ENCODE measurements at places on chromosomes 5 and 9.

- DNase-seq: no peak
Measured at GRCh38 chr9:133109931-133110650, 10.9 kb downstream of the RALGDS start.

DNA sequence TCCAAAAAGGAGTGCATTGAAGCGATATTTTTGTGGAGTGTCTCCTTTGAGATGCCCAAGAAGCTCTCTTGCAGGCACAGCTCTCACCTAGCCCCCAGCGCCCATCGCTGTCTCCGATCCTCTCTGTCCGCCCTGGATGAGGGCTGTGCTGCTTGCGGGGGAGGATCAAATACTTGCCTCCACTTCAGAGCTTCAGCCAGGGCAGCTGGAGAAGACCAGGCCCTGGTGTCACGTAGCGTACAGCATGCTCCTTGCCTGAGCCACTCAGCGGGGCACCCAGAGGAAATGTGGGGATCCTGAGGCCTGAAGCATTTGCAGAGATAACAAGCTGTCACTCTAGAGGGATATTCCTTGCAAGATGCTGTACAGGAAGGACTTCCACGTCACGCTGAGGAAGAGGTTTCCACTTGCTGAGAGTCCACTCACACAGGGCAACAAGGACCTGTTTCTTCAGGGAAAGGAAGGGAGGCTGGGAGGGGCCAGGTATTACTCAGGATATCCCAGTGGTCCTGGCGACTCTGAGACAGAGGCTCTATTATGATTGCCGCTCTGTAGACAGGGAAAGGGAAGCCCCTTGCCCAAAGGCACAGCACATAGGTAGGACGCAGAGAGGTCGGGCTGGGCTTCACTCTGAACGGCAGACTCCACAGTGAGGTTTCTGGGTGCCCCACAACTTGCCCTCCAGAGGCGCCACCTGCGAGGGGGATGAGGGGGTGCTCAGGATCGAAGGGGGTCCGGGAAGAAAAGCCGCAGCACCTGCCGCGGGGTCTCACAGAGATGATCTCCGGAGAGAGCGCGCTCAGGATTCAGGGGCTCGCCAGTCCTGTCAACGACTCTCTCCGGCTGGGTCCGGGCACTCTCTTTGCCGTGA lies 64.0 kb downstream of the CRB2 start:
- DNase-seq: no peak

DNA sequence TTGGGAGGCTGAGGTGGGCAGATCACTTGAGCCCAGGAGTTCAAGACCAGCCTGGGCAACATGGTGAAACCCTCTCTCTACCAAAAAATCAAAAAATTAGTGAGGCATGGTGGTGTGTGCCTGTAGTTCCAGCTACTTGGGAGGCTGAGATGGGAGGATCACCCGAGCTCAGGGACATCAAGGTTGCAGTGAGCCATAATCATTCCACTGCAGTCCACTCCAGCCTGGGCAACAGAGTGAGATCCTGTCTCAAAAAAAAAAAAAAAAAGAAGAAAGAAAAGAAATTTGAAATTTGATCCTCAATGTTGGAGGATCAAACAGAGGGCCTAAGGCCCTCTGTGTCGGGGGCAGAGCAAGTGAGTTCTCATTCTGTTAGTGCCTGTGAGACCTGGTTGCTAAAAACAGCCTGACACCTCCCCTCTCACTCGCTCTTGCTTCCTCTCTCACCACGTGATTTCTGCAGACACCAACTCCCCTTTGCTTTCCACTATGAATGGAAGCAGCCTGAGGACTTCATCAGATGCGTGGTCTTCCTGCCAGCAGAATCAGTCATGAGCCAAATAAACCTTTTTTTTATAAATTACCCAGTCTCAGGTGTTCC lies 8.4 kb upstream of the GOLPH3 start:
- DNase-seq: no peak

- DNase-seq: no peak
Measured at GRCh38 chr9:126758916-126759585, 45.8 kb upstream of the ZBTB43 start.

DNA sequence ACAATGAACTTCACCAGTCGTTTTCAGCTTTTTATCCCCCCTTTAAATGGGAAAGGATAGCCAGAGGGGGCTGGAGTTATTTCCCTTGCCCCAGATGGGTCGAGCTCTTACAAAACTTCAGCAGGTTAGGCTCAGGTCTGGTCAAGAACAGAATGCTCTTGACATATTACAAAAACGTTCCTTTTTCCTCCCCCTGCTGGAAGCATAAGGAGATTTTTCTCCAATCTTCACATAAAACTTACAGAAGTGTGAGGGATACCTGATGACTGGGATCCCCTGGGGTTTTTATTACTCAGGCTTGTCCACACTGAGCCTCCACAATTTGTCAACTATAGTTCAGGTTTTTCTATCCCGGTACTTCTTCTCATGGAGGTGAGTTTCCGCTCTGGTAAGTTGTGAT lies 60.8 kb downstream of the CSF2 start:
- no peak for DNase-seq

GRCh38 chr5:129410488-129410887 lies 49.6 kb upstream of the ADAMTS19 start:
- no peak for DNase-seq

Measured in COLO829 (cell line).